ENCODE measurements at places on chromosomes 11 and 22.

DNA sequence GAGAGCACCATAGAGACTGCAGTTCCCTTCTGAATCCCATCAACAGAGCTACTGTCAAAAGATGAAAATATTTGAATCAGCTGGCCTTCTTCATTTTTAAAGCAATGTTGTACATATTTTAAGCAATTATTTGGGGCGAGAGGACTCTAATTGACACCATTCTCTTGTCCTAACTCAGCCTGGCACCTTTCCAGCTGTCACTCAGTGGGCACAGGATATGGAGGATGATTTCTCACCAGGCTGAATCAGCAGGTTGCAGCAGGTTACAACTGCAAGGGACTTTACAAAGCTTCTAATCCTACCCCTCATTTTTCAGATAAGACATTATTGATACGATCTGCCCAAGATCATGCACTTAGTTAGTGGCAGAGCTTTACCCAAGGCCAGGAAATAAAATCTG lies 11.9 kb upstream of the WT1 start:
- no peak for DNase-seq

DNA sequence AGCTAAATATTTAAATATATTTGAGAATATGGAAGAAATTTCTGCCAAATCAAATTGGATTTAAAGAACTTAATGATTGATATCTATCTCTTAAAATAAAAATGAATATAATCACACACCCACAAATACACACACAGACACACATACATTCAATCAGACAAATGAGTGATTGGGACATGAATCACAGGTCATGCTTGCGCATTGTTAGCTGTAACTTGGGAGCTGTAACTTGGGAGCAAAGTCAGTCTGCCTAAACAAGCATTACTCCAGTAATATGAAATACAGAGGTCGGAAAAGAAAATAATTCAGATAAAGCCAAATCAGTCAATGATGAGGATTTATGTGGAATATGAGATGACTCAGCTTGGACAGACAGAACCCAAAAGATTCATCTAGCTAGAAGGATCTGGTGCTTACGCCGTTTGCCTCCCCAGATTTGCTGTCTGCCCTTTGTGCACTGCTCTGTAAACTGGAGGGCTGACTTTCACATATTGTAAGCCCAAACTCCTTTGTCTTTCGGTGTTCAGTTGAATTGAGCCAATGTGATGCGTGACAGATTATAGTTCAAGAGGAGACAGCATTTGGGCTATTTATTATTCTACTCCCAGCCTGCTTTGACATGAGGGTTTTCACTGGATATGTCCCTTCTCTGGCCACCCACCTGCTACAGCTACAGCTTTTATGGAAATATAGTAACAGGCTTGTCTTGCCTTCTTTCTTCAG lies 1.6 kb downstream of the OR56B1 start:
- no peak for DNase-seq

DNA sequence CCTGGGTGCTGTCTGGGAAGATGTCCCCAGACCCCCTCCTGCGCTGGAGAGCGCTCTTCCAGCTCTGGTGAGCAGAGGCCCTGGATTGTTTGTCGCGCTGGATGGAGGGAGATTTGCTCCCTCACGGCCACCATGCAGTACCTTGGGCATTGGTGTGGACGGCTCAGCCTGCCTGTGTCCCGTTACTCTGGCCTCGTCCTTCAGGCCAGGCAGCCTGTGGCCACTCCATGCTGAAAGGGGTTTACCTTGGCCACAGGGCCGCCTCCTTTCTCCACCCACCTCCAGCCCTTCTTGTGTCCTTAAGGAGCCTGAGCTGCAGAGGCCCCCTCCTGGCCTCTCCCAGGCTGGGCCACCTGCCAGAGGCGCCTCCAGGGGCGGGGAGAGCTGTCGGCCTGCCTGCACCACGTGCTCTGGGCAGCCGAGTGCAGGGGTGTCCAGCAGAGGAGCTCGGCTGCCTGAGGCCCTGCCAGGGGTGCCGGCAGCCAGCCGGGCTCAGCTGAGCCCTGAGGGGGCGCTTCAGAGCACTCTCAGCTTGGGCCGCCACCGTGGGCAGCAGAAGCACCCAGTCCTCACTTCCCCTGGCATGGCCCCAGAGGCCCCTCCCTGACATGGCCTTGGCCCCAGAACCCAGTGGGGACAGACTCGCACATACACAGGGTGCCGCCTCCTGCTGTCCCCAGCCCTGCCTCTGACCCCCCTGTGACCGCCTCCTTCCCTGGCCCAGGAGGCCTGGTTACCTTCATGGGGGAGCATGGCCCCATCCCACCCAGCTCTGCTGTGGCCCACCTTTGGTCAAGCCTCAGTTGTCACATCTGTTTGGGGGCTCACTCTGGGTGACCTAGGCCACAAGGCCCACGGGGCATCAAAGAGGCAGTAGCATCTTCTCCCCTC lies 3.4 kb downstream of the CCND1 start:
- DNase-seq: peak; percentile 97

DNA sequence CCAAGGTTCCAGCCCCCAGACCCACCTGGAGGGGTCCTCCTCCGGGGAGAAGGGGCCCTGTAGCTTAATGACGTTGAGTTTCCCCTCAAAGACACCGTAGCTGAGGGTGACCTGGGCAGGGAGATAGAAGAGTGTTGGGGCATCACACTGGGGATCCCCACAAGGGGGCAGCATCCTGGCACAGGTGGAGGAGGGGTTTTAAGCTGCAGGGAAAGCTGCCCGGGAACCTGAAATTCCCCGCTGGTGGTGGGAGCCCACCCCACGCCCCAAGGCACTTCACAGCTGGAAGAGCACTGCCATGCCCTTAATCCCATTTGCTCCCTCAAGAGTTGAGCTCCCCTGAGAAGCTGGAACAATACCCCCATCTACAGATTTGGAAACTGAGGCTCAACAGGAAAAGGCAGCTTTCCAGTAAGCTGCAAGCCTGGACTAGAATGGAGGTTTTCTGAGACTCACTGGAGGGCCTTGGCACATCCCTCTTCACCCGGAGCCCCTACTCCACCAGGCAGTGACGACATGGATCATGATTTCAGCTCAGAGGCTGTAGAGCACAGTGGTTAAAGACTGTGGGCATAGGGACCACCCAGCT lies 13.7 kb downstream of the MFNG start:
- no peak for DNase-seq

DNA sequence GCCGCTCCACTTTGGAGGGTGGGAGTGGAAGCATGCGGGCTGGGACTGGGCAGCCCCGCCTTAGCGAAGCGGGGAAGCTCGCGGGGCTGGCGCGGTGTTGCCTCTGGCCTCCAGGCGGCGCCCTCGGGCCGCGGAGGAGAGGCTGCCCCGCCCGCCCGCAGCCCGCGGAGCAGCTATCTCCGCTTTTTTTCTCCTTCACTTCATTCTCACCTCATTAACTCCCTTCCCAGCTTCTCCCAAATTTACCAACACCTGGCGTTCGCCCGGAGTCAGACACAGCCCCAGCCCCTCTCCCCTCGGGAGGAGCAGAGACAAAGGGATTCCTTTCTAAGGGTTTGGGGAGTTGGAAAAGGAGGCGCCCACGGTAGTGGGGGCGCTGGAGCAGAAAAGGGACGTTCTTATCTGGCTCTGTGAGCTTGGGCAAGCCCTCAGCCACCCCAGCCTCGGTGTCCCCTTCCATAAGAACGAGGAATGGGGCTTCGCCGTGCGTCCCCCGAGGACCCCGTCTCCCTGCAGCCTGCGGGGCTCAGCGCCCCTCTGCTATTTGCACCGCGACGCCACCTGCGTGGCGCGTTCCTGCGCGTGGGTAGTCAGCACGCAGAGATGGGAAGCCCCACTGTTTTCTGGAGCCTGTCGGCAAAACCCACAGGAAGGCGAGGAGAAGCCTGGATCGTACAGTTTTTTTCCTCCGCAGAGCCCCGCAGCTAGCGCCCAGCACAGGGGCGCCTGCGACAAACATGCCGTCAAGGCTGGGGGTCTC lies 1.5 kb upstream of the WNT11 start:
- peak; percentile 91 for DNase-seq

DNA sequence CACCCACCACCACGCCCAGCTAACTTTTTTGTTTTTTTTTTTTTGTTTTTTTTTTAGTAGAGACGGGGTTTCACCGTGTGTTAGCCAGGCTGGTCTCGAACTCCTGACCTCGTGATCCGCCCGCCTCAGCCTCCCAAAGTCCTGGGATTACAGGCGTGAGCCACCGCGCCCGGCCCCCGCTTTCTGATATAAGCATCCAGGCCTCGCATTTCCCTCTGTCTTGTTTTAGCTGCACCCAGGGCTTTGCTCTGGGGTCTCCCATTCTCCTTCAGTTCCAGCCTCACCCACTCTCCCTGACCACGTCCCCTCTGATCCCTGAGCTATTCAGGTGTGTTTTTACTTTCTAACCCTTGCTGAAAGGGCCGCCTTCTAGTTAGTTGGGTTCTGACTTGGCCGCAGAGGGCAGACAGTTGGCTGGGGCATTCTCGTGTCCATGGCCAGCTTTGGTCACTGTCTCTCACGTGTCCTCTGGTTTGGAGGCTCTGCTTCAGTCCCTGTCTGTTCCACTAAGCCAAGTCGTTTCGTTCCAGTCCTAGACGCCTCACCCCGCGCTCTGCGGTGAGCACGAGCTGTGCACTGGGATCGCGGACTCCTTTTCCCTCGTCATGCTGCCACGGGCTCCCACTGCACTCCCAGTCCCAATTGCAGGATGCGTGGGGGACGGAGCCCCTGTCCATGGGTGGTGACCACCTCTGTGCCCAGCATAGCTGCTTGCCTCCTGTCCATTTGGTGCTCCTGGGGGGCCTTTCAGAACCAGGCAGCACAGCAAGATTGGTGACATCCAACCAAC lies 6.0 kb upstream of the TNNT3 start:
- no peak for DNase-seq

- no peak for DNase-seq
Observed at GRCh38 chr22:25741692-25742626, at the start of gene MYO18B. TSS of gene MYO18B (plus strand) at chr22:25742188. CDS start at chr22:25761093, 18,905 bp downstream.

GRCh38 chr11:9669954-9670353 lies 6.1 kb downstream of the SWAP70 start:
- DNase-seq: no peak

DNA sequence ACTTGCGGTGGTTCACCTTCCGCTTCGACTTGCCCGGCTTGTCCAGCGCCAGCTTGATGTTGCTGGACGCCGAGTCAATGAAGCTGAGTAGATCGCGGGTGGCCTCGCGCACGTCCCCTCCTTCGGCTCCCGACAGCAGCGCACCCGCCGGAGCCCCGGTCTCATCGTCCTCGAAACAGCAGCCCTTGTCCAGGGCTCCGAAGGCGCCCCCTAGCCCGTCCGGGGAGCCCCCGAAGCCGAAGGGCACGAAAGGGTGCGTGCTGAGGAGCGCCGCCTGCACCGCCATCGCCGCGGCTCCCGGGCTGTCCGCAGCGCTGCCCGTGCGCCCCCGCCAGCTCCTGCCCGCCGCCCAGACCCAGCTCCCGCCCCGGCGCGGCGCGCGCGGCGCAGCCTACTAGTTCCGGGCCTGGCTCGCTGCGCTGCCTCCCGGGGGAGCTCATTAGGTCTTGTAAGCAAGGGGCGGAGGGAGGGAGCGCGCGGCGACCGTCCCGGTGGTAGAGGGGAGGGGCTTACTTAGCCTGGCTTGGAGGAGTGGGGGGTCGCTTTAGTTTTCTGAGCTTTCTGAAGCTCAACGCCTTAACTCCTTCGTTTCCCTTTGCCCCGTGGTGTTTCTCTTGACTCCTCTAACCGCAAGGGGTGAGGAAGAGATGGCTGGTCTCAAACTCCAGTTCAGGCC lies at the start of gene FAM181B:
FAM181B (minus strand) TSS at position 421 of the 676 bp plus-strand sequence; CDS start at position 286, 135 bp downstream.
- peak; percentile 74 for DNase-seq

DNA sequence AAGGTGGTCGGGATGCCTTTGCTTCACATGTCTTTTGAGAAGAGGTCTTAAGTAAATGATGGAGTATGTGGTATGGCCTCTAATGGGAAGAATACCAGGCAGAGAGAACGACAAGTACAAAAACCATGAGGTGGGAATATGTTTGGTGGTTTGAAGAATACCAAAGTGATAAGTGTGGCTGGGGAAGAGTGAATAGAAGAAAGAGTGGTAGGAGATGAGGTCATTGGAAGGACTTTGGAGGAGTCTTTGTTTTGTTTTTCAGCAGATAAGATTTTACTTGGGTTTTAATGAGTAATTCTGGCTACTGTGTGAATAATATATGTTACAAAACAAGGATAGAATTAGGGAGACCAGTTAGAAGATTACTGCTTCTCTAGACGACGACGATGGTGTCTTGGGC lies 515.4 kb downstream of the RAB38 start:
- DNase-seq: peak; percentile 41

GRCh38 chr22:28237783-28238182 lies 318.7 kb upstream of the PITPNB start:
- no peak for DNase-seq

DNA sequence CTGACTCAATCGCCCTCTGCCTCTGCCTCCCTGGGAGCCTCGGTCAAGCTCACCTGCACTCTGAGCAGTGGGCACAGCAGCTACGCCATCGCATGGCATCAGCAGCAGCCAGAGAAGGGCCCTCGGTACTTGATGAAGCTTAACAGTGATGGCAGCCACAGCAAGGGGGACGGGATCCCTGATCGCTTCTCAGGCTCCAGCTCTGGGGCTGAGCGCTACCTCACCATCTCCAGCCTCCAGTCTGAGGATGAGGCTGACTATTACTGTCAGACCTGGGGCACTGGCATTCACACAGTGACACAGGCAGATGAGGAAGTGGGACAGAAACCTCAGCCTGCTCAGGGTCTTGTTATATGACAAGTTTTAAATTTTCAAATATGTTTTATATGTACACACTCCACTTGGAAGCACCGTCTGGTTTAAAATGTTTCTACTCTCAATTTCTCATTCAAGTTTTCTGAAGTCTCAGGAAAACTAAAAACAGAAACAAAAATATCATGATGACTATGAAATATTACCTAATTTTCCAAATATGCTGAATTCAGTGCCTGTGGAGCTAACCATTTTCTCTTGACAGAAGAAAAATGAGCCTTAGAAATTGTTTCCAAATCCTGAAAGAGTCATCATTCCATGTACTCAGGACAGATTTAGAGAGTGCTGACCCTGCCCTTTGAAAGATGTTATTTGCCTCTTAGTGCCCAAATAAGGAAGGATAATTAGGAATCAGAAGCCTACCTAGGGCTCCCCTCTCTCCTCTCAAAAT lies 48.8 kb upstream of the TOP3B start:
- DNase-seq: no peak
